ENCODE measurements at places on chromosomes 16 and 17. TPM values are rescaled to one million over a fixed set of nuclear protein-coding genes. Genes with fewer than 3 reads are reported as not detected.

DNA sequence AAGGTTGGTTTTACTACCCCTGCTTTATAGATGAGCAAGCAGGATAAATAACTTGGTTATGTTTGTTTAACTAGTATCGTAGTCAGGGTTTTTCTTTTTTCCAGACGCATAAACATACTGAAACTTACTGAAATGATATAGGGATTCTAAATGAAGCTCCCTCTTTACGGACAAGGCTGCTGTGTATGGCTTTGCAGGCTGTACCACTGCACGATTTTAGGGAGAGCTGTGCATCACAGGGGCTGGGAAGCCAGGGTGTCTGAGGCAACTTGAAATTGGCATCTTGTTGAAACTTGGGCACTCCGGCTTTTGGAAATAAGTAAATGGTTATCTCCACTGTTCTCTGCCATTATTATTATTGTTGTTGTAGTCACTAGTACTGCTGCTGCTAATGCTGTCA lies 218.1 kb upstream of the CDH8 start:
- DNase-seq = no peak

CLUH gene
- total RNA-seq = 57.1 TPM

GRCh38 chr17:81020767-81021497 lies 14.0 kb upstream of the BAIAP2 start:
- no peak for DNase-seq

DNA sequence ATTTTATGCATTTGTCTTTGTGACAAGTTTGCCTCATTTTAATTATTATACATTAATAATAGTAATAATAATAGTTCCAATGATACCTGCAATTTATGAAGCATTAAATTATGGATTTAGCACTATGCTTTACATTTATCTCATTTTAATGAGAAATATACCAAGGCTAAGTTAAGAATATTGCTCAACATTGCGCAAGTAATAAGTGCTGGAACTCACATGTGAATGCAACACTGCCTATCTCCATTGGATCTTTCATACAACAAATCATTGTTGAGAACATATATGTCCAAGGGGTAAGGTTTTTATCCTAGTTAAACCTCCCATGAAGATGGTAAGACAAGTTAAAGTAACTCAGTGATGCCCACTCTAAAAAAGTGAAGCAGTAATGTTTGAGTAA lies 703.7 kb upstream of the SOX9 start:
- DNase-seq = no peak

WFIKKN1 gene
- 2.1 TPM for total RNA-seq

DNA sequence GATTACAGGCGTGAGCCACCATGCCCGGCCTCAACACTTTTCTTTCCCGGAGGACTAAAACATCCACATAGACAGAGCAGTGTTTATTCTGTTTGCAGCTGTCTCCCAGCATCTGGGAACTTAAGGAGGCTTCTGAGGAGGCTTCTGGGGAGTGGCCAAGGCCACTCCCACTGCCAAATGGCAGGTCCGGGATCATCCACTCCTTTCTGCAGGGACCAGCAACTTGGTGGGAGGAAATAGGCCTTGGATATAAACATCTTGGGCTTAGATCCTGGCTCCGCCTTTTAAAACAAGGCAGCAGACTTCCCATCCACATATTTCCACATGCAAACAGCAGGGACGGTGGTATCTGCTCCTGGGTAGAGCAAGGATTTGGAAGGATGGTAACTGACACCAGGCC lies 14.1 kb upstream of the SPATA32 start:
- no peak for DNase-seq

- no peak for DNase-seq
These were observed 28.7 kb downstream of the GOSR1 start for GRCh38 chr17:30505868-30506417.

TPPP3 gene
- total RNA-seq = 12.9 TPM

CTRL gene
- total RNA-seq = 0.87 TPM

TP53TG3C gene
- not detected for total RNA-seq

- DNase-seq = peak; percentile 83
These were observed 42.5 kb downstream of the YPEL2 start for GRCh38 chr17:59373882-59374495.

SLC35G6 gene
- total RNA-seq = not detected

TBC1D3G gene
- total RNA-seq = not detected

TLE7 gene
- total RNA-seq = not detected

- DNase-seq = no peak
These were observed 24.0 kb downstream of the PARN start for GRCh38 chr16:14606102-14606501.

GRCh38 chr16:85848986-85849385 lies 49.5 kb downstream of the COX4I1 start:
- DNase-seq = no peak

DNA sequence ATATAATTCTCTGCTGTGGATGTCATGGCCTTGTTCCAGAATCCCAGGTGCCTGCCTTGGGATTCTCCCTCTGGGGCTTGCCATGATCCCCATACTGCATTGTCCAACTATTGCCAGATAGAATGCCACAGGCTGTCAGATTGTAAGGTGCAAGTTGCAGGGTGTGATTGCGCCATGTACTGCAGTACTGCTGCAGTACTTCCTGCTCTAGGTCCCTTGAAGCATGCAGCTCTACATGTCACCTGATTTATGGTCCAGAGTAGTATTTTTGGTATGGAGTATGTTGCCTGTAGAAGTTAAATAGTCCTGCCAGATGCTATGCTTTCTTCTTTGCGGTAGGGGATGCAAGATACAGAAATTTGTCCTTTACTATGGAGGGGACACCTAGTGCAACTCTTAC lies 7.0 kb upstream of the SLFN5 start:
- no peak for DNase-seq

ACBD4 gene
- total RNA-seq = 28.5 TPM

All from tibial nerve (tissue), 4 donors.